Panc1 (cell line): ENCODE measurements at places on chromosomes 2 and 18. TPM values are rescaled to one million over a fixed set of nuclear protein-coding genes. Genes with fewer than 3 reads are reported as not detected.

- no peaks in the 10 kb centered on the region for H3K27me3 ChIP-seq
- no peak overlapping the region for H3K27ac ChIP-seq
- no peaks in the 10 kb centered on the region for H3K36me3 ChIP-seq
- H3K4me3 ChIP-seq: no peak overlapping the region
Observed at GRCh38 chr2:12737738-12738485, 21.2 kb downstream of the TRIB2 start.

GRCh38 chr2:95122197-95122551, 566 bp upstream of the MRPS5 start:
- peak overlapping the region; percentile 89 for H3K27ac ChIP-seq
- H3K27me3 ChIP-seq: no peaks in the 10 kb centered on the region
- peaks cover 4% of the 10 kb centered on the region; the same call in 1 of the 2 replicates for H3K4me1 ChIP-seq
- peak overlapping the region; percentile 99 for H3K4me3 ChIP-seq
- H3K36me3 ChIP-seq: peaks cover 9% of the 10 kb centered on the region
- no peak for DNase-seq

- no peaks in the 10 kb centered on the region for H3K36me3 ChIP-seq
- H3K4me1 ChIP-seq: no peaks in the 10 kb centered on the region
Observed at GRCh38 chr18:13437796-13438506, 219.4 kb downstream of the LDLRAD4 start.

DNA sequence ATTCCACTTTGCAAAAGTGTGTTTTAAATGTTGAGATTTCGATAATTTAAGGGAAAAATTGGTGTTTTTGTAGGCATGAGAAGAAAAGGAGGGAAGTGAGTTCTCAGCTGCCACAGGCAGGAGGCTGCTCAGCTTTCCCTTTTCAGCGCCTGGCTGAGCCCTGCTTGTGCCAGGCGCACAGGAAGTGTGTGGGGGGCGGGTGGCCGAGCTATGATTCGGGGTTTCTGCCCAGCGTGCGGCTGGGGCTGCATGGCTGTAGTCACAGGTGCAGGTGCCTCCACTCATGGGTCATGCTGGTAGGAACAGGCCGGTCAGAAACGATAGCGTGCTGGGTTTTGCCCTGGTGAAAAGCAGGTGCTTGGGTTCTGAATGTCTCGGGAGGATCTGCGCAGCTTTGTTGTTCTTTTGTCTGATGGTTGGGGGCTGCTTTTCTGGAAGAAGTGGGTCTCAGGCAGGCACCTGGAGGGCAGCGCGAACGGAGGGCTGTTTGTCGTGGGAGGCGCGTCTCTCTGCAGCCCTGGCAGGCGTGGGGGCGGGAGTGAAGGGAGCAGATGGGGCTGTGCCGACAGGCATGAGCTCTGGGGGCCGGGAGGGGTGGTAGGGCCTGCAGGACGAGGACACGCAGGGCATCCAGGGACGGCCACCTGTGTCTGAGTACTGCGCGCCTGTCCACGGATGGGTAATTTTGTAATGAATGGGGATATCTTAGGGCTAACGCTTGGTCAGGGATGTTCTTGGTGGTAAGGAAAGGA, 2.1 kb downstream of the KCNG2 start:
- no peak overlapping the region for H3K4me3 ChIP-seq
- H3K27me3 ChIP-seq: peaks cover 5% of the 10 kb centered on the region; the same call in 1 of the 2 replicates
- H3K36me3 ChIP-seq: no peaks in the 10 kb centered on the region
- no peak overlapping the region for H3K27ac ChIP-seq

- H3K27ac ChIP-seq: no peak overlapping the region
- no peaks in the 10 kb centered on the region for H3K36me3 ChIP-seq
- DNase-seq: no peak
- H3K4me3 ChIP-seq: no peak overlapping the region
Observed at GRCh38 chr2:112731479-112731878, 10.7 kb downstream of the NT5DC4 start.

DNA sequence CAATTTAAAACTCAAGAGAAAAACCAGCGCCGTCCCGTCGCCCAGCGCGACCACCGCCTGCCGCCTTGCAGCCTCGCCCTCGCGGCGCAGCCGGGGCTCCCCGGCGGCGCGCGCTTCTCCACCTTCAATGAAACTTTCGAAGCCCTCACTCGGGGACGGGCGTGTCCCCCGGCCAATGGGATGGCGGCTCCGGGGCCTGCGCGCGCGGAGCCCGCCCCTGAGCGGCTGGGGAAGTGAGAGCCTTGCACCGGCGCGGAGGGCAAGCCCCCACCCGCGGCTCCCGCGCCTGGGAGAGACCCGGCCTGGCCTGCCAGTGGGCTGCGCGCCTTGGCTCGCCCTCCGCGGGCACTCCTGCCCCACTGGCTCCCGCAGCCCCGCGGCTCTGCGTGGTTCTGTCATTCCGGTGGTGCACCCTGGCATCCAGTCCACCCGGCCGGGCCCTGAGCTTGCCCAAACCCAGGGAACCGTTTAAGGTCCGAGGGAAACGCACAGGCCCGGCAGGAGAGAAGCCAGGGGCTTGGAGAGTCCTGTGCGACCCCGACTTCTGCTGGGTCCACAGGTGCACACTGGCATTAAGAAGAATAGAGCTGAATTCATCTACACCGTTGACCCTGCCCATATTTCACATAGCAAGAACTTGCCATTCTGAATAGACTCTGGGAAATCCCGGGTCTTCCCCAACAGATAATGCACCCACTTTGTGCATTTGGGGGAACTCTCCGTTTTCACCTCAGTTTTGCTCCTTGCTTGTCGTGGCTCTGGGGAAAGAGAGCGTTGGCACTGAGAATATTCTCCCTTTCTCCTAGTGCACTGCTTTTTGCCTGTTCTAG, at the start of gene PIEZO2:
PIEZO2 (minus strand) TSS at position 129 of the 830 bp plus-strand sequence. CDS start 981 bp downstream, outside the sequence.
- H3K36me3 ChIP-seq: no peaks in the 10 kb centered on the region
- H3K4me3 ChIP-seq: no peak within 1 kb of the TSS
- DNase-seq: no peak
- no peak within 1 kb of the TSS for H3K27ac ChIP-seq

DNA sequence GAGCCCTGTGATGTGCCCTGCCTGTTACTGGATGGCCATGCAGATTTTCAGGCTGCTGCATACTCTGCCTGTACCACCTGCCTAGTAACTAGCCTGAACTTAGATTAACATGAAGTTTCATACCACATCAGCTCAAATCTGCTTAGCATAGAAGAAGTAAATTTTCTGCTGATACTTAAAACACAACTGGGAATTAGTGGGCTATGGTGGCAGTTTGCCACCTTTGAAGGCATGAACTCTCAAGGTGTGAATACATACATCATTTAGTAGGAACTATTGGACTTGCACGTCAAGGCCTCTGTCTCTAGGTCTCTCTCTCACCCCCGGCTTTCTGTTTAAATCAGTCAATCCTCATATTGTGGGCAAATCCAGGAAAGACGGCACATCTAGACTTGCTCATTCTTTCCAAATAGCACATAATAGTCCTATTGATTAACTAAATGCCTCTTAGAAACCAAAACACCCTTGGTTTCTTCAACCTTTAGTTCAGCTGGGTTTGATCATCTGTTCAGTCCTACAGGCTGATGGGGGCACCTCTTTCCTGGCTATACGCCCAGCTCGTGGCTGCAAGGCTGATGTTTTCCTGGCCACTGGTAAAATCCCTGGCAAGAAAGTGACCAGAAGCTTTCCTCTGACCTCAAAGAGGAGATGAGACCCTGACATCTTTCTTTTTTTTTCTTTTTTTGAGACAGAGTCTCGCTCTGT, 58.4 kb downstream of the ALPK2 start:
- no peaks in the 10 kb centered on the region for H3K36me3 ChIP-seq
- H3K4me3 ChIP-seq: no peak overlapping the region
- no peak overlapping the region for H3K27ac ChIP-seq
- no peaks in the 10 kb centered on the region for H3K4me1 ChIP-seq
- H3K27me3 ChIP-seq: no peaks in the 10 kb centered on the region
- DNase-seq: no peak

- H3K36me3 ChIP-seq: no peaks in the 10 kb centered on the region
- no peak overlapping the region for H3K27ac ChIP-seq
- H3K4me3 ChIP-seq: no peak overlapping the region
- no peak for DNase-seq
- no peaks in the 10 kb centered on the region; the same call in 1 of the 2 replicates for H3K27me3 ChIP-seq
- no peaks in the 10 kb centered on the region for H3K4me1 ChIP-seq
Observed at GRCh38 chr2:217804338-217804737, 198.5 kb downstream of the TNS1 start.

DNA sequence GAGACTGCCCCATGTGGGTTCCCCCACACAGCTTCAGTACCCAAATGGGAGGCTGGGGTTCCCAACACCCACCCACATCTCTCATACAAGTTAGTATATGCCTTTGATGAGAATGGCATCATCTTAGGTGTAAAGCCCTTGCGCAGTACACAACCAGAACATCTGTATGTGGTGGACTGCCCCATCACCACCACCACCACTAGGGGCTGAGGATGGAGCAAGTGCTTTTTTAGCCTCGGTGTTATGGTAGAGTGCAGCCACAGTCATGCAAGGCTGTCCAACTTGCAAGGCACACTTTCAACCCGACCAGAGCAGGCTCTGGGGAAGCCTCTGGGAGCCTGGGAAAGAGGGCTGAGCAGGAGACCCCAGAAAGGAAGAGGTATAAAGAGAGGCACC, 241.2 kb downstream of the TFCP2L1 start:
- H3K4me3 ChIP-seq: no peak overlapping the region
- no peaks in the 10 kb centered on the region for H3K4me1 ChIP-seq
- no peaks in the 10 kb centered on the region; the same call in 1 of the 2 replicates for H3K27me3 ChIP-seq
- no peak for DNase-seq

DNA sequence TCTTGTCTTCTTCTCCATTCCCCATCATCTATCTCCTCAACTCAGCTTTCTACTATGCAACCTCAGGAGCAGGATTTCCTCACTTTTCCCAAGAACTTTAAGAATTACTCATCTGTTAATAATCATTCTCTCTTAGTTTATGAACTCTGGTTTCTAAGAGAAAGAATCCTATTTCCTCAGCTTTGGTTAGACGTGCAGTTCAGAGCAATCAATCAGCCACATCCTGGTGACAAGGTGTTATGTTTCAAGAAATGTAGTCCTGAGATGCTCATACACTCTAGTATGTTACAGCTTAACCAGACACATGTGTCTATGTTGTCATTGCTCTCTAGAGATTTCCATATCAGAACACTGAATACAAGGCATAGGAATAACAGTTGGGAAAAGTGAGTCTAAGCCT, 277.9 kb downstream of the MBD2 start:
- DNase-seq: no peak
- no peak overlapping the region for H3K27ac ChIP-seq
- no peak overlapping the region for H3K4me3 ChIP-seq

- no peak for DNase-seq
- no peaks in the 10 kb centered on the region for H3K36me3 ChIP-seq
- no peak overlapping the region for H3K27ac ChIP-seq
- H3K4me3 ChIP-seq: no peak overlapping the region
Observed at GRCh38 chr2:112530728-112531127, 11.5 kb upstream of the POLR1B start.

GRCh38 chr2:8567469-8568260, 114.2 kb upstream of the ID2 start:
- no peaks in the 10 kb centered on the region for H3K27me3 ChIP-seq
- DNase-seq: no peak
- no peak overlapping the region for H3K4me3 ChIP-seq
- no peaks in the 10 kb centered on the region for H3K36me3 ChIP-seq
- H3K27ac ChIP-seq: no peak overlapping the region

- peaks cover 37% of the 10 kb centered on the region for H3K4me1 ChIP-seq
- H3K4me3 ChIP-seq: no peak overlapping the region
- H3K27me3 ChIP-seq: no peaks in the 10 kb centered on the region
- H3K27ac ChIP-seq: peak overlapping the region; percentile 77
Observed at GRCh38 chr2:26711457-26712161, 19.1 kb downstream of the KCNK3 start.

GRCh38 chr2:88599527-88599926, 27.7 kb downstream of the EIF2AK3 start:
- H3K27ac ChIP-seq: no peak overlapping the region
- H3K4me1 ChIP-seq: peaks cover 10% of the 10 kb centered on the region
- no peaks in the 10 kb centered on the region for H3K27me3 ChIP-seq
- no peaks in the 10 kb centered on the region for H3K36me3 ChIP-seq

- peaks cover 5% of the 10 kb centered on the region; the same call in 1 of the 2 replicates for H3K4me1 ChIP-seq
- H3K27me3 ChIP-seq: no peaks in the 10 kb centered on the region
- H3K27ac ChIP-seq: no peak overlapping the region; the same call in 1 of the 2 replicates
- peak; percentile 33 for DNase-seq
Observed at GRCh38 chr18:23529604-23530003, 26.3 kb downstream of the RMC1 start.

DNA sequence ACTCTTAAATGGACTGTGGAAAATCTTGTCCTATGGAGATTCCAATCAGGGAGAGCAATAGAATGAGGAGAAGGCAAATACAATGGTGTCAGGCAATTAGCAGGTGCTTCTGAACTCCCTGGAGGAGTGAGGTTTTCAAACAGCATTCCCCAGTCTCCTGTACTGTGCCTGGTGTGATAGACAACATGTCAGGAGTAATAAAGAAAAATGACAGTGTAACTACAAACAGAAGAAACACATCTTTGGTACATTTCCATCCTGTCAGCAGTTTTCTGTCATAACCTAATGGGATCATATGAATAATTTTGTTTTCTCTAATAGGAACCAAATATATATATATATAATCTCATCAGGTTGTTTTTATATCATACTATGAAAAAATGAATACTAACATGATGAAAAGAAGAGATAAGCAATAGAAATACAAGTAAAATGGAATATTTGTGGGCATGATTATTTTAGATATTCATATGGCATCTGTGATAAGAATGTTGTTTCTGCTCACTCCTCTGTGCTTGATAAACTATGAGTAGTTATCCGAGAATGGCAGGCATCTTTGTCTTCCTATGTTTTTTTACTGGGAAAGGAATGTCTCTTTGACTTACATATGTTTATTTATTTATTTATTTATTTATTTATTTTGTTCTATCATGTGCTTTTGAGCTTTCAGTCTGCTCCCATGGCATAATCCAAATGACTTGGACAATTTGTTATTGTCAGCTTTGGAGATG, 441.7 kb downstream of the TXNL1 start:
- no peaks in the 10 kb centered on the region for H3K27me3 ChIP-seq
- no peaks in the 10 kb centered on the region for H3K4me1 ChIP-seq
- H3K36me3 ChIP-seq: no peaks in the 10 kb centered on the region; the same call in 1 of the 2 replicates
- H3K4me3 ChIP-seq: no peak overlapping the region
- no peak overlapping the region for H3K27ac ChIP-seq

DNA sequence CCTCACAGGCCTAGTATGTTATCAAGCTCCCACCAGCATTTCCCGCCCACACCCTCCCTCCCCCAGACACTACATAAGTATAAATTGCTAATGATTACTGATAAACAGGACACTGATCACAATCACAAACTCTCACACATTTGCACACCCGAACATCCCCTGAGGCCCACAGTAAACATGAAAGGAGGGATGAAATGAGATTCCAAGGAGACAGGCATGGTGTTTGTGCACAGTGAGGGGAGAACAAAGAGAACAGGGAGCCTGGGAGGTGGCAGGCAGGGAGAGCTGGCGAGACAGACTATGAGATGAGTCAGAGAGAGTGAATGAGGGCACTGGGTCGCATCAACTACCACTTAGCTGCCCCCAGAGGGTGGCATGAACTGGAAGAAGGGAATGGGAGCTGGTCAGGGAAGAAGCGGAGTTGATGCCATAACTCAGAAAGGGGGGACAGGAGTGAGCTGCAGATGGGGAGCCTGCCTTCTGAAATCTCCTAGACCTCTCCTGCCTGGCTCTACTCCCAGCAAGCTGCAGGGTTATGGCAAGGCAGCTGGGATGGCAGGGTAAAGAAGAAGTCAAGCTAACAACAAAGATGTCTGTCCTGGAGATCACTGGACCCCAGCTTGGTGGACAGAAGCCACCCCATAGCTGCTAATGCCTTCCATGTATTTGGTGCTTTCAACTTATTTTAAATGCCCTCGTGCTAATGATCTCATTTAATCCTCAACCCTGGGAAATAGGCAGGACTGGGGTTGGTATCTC, 5.1 kb downstream of the KIF3C start:
- H3K27me3 ChIP-seq: no peaks in the 10 kb centered on the region
- H3K4me3 ChIP-seq: peak overlapping the region; percentile 28
- H3K36me3 ChIP-seq: no peaks in the 10 kb centered on the region
- H3K27ac ChIP-seq: peak overlapping the region; percentile 70
- DNase-seq: no peak

GNAL gene
- total RNA-seq: 0.44 TPM

IL1RL1 gene
- total RNA-seq: 0.15 TPM

TUBA3E gene
- not detected for total RNA-seq

LYPD6 gene
- total RNA-seq: 0.31 TPM

IL1RL2 gene
- total RNA-seq: not detected
